ENCODE measurements at places on chromosomes 1 and 21.

DNA sequence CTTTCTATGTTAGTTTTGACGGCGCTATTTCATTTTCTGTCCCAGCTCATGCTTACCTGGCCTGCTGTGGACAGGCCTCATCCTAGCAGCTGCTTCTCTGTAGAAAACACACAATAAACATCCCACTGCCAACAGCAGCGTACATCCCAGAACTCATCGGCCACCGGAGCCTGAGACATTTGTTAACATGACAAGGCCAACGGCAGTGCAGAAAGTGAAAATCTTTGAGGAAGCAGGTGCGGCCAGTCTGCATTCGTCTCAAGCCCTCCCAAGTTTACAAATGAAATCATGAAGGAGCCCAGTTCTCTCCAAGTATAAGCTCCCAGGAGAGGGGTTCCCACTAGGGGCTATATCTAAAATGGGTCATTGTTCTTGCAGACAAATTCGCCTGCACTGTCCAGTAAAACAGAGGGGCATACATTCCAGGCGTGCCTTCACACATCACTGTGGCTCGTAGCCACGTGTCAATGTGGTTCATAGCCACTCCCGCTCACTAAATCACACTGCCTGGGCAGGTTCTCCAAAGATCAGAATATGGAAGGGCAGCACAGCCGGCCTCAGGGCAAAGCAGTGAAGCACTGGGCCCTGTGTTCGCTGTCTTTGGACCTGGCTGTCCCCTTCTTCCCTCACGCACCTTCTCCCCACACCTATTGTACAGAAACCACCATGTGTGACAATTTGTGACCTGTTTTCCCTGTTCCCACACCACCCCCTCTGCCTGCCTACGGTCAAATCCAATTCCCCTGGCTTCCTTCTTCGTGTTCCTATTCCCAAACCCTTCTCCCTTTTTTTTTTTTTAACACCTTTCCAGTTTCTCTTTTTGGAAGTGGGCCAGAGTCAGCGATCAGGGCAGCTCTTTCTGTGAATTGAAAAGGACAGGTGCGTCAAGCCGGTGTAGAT is 27.0 kb upstream of the ABCG1 start:
- no peak for DNase-seq

GRCh38 chr1:213383465-213383864 is 332.4 kb downstream of the RPS6KC1 start:
- no peak for DNase-seq

GRCh38 chr1:167561753-167562152 is 8.2 kb upstream of the CREG1 start:
- no peak for DNase-seq

DNA sequence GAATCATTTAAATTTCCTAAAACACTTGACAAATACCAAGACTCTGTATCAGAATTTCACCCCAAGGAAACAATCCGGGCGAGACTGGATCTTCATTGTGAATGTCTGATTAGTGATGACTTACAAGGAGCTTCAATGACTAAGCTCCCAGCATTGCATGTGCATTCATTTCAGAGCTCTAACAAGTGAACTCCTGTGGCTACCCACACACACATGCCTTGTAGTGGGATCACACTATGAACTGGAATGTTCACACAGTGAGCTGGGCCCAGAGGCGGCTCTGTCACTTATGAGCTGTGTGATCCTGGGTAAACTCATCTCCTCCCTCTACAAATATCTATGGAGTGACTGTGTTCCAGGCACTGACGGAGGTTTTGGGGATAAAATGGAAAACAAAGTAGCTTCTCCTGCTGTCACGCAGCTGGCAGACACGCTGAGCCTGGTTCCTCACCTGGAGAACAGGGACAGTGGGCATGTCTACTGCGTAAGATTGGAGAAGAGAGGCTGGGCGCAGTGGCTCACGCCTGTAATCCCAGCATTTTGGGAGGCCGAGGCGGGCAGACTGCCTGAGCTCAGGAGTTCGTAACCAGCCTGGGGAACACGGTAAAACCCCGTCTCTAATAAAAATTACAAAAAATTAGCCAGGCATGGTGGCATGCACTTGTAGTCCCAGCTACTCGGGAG is 56.9 kb downstream of the CLSTN1 start:
- DNase-seq = no peak

GRCh38 chr1:202821467-202821866 is 10.7 kb downstream of the PCAT6 start:
- DNase-seq = no peak

- no peak for DNase-seq
These were observed 301.7 kb downstream of the TTLL7 start for GRCh38 chr1:83697220-83697619.

- no peak for DNase-seq
These were observed 67.9 kb downstream of the FMO4 start for GRCh38 chr1:171381866-171382210.

DNA sequence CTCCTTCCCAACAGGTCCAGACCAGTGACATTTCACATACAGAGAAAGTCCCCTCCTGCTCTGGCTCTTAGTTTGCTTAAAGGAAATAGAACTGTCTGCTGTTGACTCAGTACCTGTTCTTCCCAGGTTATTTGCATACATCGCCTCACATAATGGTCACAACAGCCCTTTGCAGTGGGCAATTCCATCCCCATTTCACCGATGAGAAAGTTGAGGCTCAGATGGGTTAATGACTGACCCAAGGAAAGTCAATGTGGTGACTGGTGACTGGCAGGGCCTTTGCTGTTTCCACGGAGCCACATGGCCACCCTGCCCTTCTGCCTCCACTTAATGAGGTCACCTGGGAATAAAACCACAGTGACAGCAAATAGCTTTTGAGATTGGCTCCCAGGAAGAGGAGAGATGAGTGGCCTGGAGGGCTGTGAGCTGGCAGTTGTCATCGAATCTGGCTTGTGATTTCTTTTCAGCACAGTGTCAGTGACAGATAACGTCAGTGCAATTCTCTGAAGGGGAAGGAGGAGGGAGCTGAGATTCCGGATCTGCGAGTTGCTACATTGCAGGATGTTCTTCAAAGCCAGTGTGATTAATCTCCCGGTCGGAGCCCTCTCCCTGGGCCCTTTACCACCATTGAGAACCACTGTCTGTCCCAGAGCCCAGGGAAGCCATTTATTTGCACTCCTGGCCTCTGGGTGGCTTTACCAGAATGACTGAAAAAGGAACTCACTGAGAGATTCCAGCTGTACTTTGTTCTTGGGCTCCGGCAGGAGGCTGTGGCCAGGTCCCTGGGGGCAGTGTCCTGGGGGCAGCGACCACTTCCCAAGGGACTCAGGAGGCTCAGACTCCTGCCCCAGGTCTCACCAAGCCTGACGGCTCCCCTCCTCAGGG is 117.2 kb downstream of the CNIH3 start:
- no peak for DNase-seq

- DNase-seq = no peak
These were observed 16.2 kb upstream of the DISC1 start for GRCh38 chr1:231610388-231610787.

GRCh38 chr21:23725576-23725975 is 1881.7 kb downstream of the MRPL39 start:
- DNase-seq = peak; percentile 23

GRCh38 chr1:12460121-12460520 is 157.9 kb downstream of the DHRS3 start:
- no peak for DNase-seq

- peak; percentile 13 for DNase-seq
These were observed 12.8 kb upstream of the IFI44L start for GRCh38 chr1:78607334-78607927.

- no peak for DNase-seq
These were observed 80.4 kb upstream of the POU3F1 start for GRCh38 chr1:38126970-38127369.

- no peak for DNase-seq
These were observed 77.3 kb upstream of the GADD45A start for GRCh38 chr1:67607699-67608098.

- DNase-seq = peak; percentile 56
These were observed 36.1 kb downstream of the PEX14 start for GRCh38 chr1:10510520-10511493.

DNA sequence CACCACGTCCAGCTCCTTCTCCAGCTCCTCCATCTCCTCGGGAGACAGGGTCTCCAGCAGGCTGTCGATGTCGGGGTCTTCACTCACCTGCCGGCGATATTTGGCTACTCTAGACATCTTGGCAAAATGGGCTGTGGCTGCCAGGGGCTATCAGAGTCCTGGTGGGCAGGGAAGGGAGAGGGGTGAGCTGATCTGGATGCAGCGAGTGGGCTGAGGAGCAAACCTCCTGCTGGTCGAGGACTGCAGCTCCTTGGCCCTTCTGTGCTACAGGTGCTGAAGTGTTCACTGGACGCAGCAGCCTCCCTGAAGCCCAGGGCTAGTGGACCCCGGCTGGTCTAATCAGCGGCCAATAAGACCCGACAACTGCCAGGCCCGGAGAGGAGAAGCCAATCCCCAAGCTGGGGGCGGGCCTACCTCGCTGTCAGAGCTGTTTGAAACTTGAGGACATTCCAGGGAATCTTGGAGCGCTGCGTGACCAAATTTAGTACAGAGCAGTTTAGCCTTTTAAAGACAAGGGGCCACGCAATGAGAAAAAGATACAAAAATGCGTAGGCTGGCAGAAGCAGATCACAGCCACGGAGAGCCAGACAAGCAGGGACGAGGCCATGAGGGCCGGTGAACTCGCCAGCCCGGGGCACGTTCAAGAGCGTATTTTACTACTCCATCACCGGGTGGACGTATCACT is at the start of gene LMOD1:
Gene LMOD1 (minus strand): TSS at position 325 of the 685 bp plus-strand sequence. CDS start 208 bp downstream, at position 117.
- no peak for DNase-seq

- no peak for DNase-seq
These were observed 372.8 kb upstream of the DUSP10 start for GRCh38 chr1:222114536-222115156.

- no peak for DNase-seq
These were observed 57.8 kb downstream of the ARHGEF11 start for GRCh38 chr1:156987715-156988114.

DNA sequence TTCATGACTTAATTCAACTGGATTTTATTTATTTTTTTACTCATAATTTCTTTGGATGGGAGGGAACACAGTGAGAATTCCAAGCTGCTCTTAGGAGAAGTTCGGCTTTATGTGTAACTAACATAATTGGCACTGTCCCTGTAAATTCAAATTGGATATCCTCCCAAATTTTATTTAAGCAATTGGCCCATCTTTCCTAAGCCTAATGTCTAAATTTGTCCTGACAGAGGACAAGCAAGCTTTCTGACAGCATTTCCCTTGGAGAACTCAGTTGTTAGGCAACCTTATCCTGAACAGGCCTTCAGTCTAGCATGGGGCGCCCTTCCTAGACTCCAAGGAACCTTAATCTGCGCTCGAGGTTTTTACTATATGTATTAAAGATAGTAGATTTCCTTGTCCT is 550.3 kb downstream of the NUF2 start:
- DNase-seq = peak; percentile 21

DNA sequence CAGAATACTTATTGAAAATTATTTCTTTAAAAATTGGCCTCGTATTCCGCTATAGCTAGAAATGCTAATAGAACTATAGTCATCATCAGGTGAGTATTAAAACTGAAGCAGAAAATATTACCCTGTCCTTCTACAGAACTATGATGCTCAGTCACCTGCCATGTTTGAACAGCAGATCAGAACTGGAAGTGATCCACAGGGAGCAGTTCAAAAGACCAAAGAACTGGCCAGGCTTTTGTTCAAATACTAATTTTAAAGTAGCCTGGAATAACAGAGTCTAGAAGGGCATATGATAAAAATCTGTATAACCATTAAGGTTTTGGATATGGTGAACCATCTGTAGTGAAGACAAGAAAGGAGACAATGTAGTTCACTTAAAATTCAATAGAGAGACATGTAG is 94.4 kb downstream of the GPR161 start:
- no peak for DNase-seq

- DNase-seq = no peak
These were observed 16.0 kb upstream of the PROK1 start for GRCh38 chr1:110434946-110435345.

GRCh38 chr21:18089786-18090185 is 154.8 kb upstream of the CHODL start:
- DNase-seq = no peak

DNA sequence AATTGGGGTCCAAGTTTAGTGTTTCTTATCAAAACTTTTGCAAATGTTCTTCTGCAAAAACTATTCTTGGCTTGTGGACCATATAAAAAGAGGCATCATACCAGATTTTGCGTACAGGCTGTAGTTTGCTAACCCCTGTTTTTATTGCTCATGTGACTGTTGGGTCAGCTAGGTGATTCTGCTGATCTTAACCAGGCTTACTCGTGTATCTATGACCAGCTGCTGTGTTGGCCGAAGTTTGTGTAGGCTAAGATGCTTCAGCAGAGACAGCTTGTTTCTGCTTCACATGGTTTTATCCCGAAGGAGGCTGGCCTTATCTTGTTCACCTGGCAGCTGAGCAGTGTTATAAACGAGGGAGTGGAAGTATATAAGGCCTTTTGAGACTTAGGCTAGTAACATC is 38.2 kb downstream of the POU2F1 start:
- DNase-seq = peak; percentile 25

DNA sequence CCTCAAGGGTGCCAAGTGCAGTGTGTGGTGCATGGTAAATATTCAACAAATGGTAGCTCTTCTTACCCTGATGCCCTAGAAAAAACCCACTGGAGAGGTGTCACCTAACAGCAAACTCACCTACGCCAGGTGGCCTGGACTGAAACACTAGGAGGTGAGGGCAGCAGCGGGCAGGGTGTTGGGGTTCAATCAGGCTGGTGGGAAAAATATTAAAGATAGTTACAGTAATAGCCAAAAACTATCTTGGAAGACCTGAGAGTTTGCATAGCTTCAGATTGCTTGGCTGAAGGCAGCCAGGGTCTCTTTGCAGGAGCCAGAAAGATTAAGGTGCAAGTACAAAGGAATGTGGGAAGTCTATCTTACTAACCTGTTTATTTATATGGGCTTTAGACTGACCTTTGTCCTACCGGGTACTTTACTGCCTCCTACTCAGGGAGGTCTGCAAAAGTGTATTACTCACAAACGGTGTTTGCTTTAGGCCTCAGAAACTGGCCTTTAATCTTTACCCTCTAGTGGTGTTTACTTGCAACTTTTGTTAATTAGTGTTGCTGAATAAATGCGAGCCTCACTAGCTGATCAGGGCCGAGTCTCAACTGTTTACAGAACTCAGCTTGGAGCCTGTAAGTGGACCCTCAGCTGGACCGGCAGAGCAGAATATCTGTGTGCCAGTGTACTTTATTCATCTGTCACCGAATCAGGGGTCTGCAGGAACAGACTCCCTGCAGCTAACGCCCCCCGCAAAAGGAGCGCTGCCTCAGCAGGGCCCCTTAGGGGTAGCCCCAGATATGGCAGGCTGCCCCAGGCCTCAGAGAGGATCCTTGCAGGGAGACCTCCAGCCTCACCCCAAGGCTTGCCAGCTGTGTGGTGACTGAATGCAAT is 63.9 kb downstream of the SYF2 start:
- DNase-seq = no peak

DNA sequence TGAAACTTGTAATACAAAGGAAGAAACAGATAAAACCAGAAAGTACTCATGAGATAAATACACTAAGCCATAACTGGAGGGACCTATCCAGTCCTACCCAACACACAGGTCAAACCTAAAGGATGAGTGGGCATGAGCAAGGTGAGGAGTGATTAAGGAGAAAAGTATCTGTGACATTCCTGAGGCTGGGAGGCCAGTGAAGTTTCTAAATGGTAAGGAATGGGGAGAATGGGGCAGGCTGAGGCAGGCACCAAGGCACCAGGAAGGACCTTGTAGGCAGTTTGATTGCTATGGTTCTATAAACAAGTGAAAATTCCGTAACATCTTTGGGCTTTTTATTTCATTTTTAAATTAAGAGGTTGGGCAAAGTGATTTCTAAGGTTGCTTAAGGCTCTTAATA is 10.4 kb downstream of the DDX59 start:
- DNase-seq = no peak

- DNase-seq = peak; percentile 8
These were observed 1017.9 kb downstream of the ADGRL2 start for GRCh38 chr1:82818586-82818985.

- DNase-seq = no peak
These were observed 34.1 kb downstream of the NFIA start for GRCh38 chr1:61116421-61116820.
